Cerebellar cortex (tissue), 1 donor: ENCODE measurements at places on chromosomes 3 and 15.

GRCh38 chr15:79972863-79973262 lies 1.9 kb upstream of the BCL2A1 start:
- DNase-seq = no peak

GRCh38 chr15:70345251-70346019 lies 247.7 kb upstream of the TLE3 start:
- no peak for DNase-seq

DNA sequence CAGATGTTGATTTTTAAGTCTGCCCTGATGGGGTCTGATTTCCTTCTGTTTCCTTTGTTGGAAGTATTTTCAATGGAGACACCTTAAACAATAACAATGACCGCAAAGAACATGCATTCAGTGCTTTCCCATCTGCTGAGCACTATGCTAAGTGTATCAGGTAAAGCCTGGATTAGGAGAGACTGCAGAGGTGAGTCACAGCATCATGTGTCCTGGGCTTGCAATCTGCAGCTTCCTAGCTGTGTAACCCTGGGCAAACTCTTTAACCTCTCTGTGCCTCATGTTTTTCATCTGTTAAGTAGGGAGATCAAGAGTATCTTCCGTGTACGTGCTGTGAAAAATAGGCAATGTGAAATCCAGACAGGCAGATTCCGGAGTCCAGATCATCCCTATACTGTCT lies 13.3 kb upstream of the CHRNB4 start:
- no peak for DNase-seq

DNA sequence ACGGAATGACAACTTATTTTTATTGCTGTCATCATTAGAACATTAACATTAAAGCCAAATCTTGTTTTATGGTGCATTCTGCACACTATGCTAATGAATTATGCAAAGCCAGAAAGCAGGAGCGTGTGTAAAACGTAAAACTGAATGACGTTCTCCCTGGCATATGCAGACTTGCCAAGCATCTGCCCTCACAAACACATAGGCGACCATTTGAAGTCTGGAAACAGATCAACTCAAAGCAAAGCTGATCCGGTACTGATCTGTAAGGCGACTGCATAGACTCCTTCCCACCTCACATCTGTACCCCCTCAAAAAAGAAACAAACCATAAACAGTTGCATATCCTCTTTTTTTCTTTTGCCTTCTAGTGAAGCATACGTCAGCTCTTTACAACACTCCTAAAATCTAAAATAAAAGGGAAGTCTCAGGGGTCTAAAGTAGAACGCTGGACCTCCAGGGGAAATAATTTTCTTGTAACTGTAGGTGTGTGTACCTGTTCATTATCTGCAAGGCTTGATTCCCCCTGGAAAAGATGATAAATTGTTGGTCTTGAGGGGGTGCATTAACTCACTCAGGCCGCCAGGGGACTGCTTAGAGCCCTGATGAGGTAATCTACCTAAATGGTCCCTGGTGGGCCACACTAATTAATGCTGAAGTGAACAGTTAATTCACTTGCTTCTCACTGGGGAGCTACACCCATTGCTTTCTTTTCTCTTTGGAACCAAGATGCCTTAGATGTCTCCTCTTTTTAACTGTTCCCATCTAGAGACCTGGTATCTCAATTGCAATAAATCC lies 231.4 kb downstream of the CDIN1 start:
- DNase-seq = no peak

GRCh38 chr3:186519021-186519658 lies 25.0 kb downstream of the CRYGS start:
- DNase-seq = no peak

DNA sequence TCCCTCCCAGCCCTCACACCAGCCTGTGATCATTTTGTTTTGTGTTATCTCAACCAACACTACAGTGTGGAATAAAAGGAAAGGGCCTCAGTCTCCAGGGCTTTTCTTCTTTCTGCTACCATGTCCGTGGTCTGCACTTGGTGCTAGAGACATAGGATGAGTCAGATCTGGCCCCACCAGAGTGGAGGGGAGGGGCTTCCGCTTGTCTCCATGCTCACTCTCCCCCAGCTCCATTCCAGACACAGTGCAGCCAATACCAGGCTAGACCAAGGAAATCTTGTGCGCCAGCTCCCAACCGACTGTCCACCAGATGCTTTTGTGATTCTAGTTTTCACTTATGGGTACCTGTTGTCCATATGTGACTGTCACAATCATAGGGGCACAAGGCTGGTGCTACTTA lies 51.9 kb upstream of the TMEM115 start:
- no peak for DNase-seq

- no peak for DNase-seq
Measured at GRCh38 chr3:38365469-38366062, 19.0 kb downstream of the XYLB start.

DNA sequence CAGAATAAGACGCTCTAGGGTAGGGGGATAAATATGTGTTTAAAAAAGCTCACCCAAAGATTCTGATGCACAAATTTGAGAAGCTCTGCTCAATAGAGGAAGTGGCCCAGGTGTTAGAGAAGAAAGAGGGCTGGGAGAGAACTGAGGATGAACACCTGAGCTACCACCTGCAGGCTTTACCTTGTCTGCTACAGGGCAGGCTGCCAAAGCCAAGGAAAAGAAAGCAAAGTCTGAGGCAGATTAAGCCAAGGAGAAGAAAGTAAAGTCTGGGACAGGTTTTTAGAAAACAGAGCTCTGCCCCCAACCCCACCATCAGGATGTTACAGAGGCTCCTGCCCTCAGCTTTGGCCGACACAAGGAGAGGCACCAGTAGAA lies 92.9 kb downstream of the THRB start:
- DNase-seq = no peak

GRCh38 chr3:175002732-175003143 lies 143.6 kb downstream of the NAALADL2 start:
- no peak for DNase-seq

DNA sequence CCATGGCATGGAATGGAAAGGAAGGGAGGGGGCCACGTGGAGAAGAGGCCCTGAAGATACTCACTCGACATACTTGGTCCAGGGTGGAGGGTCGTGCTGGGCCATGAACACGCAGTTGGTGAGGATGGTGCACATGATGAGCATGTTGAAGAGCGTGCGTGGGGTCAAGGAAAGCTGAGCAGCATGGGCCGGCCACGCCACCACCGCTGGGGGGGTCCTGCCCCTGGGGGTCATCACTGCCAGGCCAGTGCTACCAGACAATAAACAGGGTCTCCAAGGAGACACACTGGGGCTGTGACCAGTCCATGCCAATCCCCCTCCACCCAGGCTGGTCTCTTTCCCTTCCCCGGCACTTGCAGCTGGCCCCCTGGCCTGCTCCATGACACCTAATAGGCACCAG lies 27.2 kb downstream of the SCN5A start:
- no peak for DNase-seq

DNA sequence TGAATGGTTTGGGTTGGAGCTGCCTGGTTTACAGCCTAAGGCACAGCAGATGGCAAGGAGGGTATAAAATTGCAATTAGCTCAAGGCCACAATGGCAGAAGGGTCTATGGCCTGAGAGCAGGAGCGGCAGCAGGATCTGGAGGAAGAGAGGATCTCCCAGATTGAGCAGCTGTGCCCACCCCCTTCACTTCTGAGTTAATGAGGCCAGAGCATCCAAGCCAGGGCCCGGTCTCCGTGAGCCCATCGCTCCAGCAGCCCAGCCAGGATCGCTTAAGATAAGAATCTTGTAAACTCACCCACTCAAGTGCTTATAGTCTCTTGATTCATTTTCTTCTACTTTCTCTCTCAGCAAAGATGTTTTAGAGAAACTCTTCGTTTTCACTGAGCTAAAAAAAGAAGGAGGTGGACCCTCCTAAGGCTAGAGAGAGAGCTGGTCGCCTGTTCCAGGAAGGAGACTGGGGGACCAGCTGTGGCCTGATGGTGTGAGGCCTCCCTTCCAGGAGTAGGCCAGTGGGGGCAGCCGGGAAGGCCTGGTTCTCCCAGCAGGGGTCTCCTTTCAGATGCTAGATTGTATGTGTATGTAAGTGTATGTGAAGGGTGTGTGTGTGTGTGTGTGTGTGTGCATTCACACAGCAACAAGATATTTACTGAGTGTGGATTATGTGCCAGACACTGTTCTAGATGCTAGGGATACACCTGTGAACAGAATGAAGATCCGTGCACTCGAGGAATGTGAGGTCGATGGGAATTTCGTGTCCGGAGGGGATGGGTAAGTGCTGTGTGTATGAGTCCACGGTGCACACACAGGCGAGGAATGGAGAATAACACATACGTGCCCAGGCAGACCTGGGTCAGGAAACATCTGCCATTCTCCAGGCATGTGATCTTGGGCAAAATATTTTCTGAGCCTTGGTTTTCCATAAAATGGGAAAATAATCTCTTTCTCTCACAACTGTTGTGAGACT lies 18.6 kb downstream of the MAGEF1 start:
- no peak for DNase-seq

DNA sequence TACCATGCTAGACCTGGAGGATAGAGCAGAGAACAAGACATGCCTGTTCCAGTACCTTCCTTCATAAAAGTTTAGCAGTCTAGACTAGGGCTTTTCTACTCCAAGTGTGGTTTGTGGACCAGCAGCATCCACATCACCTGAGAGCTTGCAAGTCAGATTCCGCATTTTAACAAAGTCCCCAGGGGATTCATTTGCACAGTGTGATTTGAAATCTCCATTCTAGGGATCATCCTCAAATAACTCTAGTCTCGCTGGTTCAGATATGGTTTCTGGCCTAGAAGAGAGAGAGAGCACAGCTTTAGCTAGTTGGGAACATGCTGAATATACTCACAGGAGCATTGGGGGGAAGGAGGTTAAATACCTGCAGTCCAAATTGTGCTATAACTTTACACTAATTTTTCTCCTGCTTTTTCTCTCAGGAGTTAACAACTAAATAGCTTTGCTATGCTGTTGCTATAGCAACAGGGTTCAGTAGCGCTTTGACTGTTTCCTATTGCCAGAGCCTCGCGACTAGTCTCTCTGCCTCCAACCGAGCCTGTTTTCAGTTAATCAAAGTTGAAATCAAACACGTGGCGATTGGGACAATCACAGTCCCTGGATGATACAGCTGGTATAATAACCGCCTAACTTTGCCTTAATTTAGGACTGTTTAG lies 64.0 kb upstream of the RASGRF1 start:
- no peak for DNase-seq

DNA sequence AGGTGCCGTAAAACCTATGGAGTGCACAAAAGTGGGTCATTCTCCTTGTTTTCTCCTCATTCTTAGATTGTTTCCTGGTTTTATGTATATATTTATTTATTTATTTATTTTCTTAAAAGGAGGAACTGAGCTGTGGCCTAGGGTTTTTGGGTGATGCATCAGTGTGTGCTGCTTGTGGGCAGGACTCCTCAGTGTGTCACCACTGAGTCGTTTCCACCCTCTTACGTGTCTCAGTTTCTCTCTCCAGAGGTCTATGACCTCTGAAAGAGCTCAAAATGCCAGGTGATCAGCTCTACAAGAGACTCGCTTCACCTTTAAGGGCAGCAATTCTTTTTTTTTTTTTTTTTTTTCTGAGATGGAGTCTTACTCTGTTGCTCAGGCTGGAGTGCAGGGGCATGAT lies 72.9 kb downstream of the CD200 start:
- DNase-seq = no peak

GRCh38 chr15:39834256-39834655 lies 51.6 kb upstream of the FSIP1 start:
- no peak for DNase-seq

DNA sequence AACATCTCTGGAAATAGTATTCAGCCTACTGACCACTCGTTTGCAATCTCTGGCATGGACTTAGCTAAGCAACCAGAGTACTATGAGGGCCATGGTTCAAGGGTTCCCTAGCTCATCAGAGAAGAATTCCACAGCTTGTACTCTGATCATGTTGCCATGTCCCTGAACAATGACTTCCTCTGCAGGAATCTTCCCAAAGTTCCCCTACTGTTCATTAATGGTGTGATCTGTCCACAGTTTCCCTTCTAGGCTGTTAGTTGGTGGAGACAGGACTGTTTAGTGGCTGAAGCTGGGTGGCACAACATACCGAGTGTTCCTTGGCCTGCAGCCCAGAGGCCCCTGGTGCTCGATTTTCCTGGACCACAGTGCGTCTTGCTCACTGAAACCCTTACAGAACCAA lies 44.4 kb upstream of the GALNT15 start:
- DNase-seq = no peak

- DNase-seq = no peak
Measured at GRCh38 chr15:81326466-81327212, 2.7 kb upstream of the STARD5 start.

- DNase-seq = no peak
Measured at GRCh38 chr3:179348325-179349013, 960 bp downstream of the MFN1 start.

DNA sequence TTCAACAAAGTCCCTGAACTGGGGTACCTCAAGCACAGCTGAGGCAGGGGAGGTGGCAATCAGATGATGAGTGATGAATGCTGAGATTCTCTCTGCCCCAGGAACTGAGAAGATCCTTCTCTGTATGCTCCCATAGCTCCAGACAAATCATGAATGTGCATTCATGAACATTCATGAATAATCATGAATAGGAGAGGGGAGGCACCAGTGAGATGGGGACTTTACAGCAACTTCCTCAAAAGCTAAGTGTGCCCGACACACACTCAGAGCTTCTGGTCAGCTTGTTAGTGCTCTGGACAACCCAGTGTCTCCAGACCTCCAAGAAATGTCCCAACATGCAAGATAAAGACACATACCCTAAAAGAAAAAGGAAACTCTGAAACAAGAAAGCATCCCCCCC lies 24.3 kb downstream of the LRRC2 start:
- DNase-seq = no peak

GRCh38 chr3:43998836-43999727 lies 242.6 kb upstream of the TOPAZ1 start:
- no peak for DNase-seq

DNA sequence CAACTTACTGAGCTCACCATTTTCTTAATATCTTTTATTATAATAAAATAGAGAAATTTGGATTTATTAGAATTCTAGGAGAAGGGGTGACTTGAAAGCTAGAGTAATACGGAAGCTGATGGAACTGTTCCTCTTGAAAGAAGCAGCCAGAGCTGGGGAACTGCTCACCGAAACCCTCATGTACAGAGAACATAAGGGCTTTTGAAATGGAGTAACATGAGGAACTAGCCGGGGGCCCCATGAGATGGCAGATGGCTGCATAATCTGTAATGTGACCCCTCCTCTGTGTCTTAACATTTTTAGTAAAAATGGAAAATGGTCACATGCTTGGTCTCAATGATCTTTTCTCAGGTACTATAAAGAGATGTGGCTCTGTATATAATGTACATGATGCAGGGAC lies 15.7 kb upstream of the DYNC1LI1 start:
- DNase-seq = no peak

- DNase-seq = no peak
Measured at GRCh38 chr3:346186-346585, 149.6 kb downstream of the CHL1 start.

DNA sequence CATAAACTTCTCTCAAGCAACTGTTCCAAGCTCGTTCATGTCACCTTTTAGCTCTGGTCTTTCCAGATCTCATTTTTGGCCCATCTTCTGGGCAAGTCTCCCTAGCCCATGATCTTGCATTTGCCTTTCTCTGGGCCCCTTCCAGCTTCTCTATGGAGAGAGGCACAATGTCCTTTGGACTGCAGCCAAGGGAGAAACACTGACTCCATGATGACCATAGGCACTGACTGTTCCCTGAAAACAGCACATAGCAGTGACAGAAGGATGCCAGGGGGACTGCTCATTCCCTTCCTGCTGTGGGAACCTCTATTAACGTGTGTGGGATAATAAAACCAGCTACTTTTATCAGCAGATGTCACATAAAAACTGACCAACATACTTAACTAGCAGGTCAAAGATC lies 60.3 kb downstream of the STRIT1 start:
- peak; percentile 98 for DNase-seq

GRCh38 chr3:190073264-190074008 lies 47.3 kb downstream of the P3H2 start:
- no peak for DNase-seq

- DNase-seq = no peak
Measured at GRCh38 chr3:25679642-25680302, 15.1 kb upstream of the TOP2B start.
